ENCODE measurements at places on chromosomes 6 and 20.

GRCh38 chr20:15411781-15412180, 1074.4 kb upstream of the FLRT3 start:
- no peak for DNase-seq

GRCh38 chr6:11552442-11552841, 14.9 kb downstream of the TMEM170B start:
- DNase-seq, result no peak

- no peak for DNase-seq
Measured at GRCh38 chr6:146598772-146599405, at the start of gene ADGB. Gene ADGB, plus strand, starts transcription at chr6:146598972. Its CDS starts 69 bp downstream, at chr6:146599041.

GRCh38 chr6:64777941-64778785, 928.9 kb downstream of the EYS start:
- DNase-seq, result no peak

DNA sequence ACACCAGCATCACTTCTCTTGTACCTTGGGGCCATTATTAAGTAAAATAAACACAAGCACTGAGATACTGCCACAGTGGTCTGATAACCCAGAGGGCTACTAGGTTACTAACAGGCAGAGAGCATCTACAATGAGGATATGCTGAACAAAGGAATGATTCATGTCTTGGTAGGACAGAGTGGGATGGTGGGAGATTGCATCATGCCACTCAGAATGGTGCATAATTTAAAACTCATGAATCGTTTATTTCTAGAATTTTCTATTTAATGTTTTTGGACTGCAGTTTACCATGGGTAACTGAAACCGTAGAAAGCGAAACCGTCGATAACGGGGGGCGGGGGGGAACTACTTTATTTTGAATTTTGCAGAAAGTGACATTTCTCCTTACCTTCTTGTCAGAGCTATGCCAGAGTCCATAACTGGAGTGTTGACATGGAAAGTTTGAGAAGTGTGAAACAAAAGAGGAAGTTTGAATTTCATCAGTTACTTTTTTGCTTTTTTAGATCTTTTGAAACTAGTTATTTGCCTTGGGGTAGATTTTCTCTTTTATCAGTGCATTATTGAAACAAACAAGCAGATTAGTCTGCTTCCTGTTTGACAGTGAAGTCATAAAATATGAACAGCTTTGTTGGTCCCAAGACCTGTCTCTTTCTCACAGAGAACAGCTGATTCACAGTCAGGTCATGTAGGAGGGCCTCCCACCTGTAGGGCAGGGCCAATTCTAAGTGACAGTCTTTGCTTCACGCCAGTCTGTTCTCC, 124.9 kb downstream of the KLHL32 start:
- peak; percentile 66 for DNase-seq

DNA sequence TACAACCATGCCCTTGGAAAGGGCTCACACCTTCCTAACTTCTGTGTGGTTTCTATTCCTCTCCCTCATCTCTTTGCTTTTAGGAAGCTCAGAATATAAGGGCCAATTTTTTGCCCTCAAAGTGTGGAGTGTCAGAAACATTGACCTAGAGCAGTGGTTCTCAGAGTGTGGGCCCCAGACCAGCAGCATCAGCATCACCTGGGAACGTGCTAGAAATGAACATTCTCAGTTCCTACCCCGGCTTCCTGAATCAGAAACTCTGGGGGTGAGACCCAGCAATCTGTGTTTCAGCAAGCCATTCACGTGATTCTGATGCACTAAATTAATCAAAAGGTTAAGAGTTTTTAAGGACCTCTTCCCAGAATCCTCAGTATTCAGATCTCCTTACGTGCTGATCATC, 47.9 kb upstream of the IL17A start:
- DNase-seq, result no peak

DNA sequence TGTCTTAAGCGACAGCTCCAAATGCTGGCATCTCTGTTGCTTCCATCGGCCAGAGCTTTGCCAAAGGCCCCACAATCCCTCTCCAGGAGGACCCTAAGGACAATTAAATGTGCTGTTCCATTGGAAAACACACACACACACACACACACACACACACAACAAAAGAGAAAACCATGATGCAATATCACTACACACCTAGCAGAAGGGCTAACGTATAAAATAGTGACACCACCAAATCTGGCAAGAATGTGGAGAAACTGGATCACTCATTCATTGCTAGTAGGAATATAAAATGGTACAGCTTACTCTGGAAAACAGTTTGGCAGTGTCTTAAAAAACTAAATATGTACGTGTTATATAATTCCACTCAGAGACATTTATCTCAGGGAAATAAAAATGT, 13.0 kb upstream of the TMEM14A start:
- DNase-seq, result no peak
